ENCODE measurements at places on chromosomes 3 and 15.

- no peak for DNase-seq
Observed at GRCh38 chr15:95799286-95800200, 531.0 kb upstream of the NR2F2 start.

DNA sequence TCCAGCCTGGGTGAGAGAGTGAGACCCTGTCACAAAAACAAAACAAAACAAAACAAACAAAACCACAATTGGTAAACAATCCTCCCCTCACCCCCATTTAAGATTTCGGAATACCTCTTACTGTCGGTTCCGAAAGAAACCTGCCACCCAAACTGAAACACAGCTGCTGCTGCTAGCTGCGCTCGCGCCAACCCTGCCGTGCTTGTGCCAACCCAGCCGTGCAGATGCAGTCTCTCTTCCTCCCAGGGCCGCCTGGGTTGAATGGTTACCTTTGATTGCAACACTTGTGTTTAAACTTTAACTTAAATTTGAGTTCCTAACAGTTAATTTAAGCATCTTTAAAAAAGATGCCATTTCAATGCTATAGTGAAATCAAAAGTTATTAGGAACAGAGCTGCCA, 28.5 kb upstream of the SPTBN5 start:
- DNase-seq, result no peak

- no peak for DNase-seq
Observed at GRCh38 chr3:16861432-16861831, 23.3 kb upstream of the PLCL2 start.

DNA sequence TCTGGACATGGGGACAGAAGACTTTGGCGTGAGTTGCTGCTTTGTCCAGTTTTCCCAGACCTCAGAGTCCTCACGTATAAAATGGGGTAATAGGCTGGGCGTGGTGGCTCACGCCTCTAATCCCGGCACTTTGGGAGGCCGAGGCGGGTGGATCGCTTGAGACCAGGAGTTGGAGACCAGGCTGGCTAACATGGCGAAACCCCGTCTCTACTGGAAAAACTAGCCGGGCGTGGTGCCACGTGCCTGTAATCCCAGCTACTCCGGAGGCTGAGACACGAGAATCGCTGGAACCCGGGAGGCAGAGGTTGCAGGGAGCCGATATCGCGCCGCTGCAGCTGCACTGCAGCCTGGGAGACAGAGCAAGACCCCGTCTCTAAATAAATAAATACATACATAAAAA, 22.7 kb upstream of the IGF1R start:
- DNase-seq, result no peak

- DNase-seq, result no peak
Observed at GRCh38 chr3:192645437-192645836, 81.9 kb downstream of the FGF12 start.

- no peak for DNase-seq
Observed at GRCh38 chr15:39400821-39401550, 179.9 kb upstream of the THBS1 start.

DNA sequence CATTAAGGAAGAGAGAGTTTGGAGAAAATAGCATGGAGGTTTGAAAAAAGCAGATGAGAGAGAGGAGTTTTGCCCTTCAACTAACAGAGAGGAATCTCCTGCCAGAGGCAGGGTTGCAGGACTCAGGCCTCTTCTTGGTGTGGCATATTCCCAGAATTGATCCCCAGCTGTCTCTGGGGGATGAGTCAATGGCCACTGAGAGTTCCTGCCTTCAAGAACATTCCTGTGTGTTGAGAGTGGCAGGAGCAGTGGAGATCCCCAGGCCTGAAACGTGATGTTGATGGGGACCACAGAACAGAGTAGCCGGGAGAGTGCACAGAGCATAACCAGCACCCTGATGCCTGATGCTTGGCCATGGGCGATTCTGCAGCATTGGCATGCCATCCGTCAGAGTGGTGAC, 348.4 kb upstream of the THBS1 start:
- DNase-seq, result no peak

GRCh38 chr3:25707268-25707926, 42.7 kb upstream of the TOP2B start:
- DNase-seq, result no peak

GRCh38 chr3:134136604-134137003, 106.9 kb upstream of the SLCO2A1 start:
- no peak for DNase-seq

DNA sequence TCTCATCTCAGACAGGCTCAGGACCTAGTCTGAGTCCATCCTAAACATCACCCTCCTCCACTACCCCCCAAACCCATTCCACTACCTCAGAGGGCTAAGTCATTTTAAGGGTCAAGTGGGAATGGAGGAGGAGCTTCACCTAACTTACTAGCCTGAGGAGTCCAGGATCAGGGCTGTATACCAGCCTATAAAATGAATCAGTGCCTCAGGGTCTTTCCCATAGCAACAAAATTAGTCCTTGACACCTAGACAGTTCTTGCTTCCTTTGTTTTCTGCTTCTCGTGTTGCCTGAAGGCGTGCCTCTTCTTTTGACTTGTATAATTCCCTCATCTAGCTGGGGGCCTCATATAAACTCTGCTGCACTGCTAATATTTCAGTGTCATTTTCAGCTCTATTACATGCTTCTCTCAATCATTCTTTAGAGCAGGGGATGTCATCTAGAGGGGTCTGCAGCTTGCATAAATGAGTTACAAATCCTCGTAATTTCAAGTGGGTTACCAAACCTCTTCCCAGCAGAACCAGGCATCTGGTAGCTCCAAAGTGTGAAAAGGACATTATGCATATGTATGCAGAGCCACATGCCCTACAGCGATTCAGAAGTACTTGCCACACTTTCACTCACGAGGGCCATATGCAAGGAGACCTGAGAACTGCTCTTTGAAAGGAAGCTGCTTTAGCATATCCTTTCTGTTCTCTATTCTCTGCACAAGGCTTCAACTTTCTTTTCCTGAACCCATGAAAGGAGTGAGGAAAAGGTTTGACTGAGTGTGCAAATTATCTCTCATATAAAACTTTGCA, 311.7 kb upstream of the SEMA6D start:
- DNase-seq, result no peak

GRCh38 chr3:119967353-119968006, 126.8 kb downstream of the GSK3B start:
- no peak for DNase-seq

- DNase-seq, result no peak
Observed at GRCh38 chr3:49012441-49013017, 5.3 kb downstream of the WDR6 start.

GRCh38 chr3:107117922-107118536, 259.2 kb upstream of the CCDC54 start:
- no peak for DNase-seq

GRCh38 chr15:81224232-81224631, 27.6 kb downstream of the IL16 start:
- no peak for DNase-seq

DNA sequence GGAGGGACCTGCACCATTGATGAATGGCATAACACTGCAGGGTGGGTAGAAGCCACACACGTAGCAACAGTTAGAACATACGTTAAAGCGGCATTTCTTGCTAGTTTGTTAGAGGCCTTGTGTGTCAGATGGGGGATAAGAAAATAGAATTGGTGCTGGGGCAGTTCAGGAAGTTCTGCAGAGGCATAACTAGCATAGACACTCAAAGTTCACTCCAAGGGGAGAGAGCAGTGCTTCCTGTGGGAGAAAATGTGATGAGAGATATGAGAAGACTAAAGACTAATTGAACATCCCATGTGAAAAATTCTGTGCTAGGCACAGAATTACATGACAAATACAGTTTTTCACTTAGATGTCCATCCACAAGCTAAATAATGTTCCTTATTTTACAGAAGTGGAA, 327.1 kb downstream of the ZNF621 start:
- no peak for DNase-seq

- no peak for DNase-seq
Observed at GRCh38 chr3:125072301-125072700, 16.5 kb upstream of the HEG1 start.

- no peak for DNase-seq
Observed at GRCh38 chr3:142944342-142944741, 19.1 kb downstream of the PAQR9 start.

Measured in stimulated activated CD4-positive, alpha-beta T cell treated with anti-CD3 and anti-CD28 coated beads, Interleukin-1b, Interleukin-23, amount 100 ng/mL, for 24 hours (primary cell).